ENCODE measurements at places on chromosomes 1 and 21.

- DNase-seq = no peak
Observed at GRCh38 chr1:167881069-167881468, 32.9 kb downstream of the ADCY10 start.

GRCh38 chr1:207649210-207649753 is 4.3 kb downstream of the CR1L start:
- DNase-seq = no peak

DNA sequence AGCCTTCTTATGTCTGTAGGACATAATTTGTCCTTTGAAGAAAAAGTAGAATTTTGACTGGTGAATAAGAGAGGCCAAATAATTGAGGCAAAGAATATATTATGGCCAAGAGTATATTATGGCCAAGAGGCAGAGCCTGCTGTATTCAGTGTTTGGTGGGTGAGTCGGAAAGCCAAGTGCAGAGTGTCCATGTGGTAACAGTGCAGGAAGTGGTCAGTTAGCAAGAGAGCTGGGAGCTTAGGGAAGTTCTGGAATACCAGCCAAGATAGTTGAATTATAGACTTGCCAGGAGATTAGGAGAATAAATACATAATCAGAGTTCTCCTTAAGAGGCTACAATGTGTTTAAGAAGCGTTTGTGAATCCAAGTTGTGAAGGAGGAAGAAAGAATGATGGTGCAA is 131.5 kb upstream of the LMO4 start:
- DNase-seq = no peak

DNA sequence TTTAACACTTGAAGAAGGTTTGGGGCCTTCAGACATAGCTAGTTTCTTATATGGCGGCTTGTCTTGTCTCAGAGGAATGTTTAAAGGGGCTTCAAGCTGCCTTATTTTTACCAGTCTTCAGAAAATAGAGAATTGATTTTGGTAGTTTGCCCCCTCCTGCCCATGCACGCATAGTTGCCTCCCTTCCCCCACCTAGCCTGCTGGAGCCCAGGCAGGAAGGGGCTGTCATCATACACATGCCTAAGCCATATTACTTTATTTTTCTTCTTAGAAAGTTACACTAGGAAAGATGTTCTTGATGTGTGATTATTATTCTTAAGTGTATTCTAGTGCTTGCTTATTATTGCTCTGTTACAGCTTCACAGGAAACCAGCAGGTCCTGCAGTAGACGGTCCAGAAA is 18.3 kb downstream of the PBX1 start:
- no peak for DNase-seq

DNA sequence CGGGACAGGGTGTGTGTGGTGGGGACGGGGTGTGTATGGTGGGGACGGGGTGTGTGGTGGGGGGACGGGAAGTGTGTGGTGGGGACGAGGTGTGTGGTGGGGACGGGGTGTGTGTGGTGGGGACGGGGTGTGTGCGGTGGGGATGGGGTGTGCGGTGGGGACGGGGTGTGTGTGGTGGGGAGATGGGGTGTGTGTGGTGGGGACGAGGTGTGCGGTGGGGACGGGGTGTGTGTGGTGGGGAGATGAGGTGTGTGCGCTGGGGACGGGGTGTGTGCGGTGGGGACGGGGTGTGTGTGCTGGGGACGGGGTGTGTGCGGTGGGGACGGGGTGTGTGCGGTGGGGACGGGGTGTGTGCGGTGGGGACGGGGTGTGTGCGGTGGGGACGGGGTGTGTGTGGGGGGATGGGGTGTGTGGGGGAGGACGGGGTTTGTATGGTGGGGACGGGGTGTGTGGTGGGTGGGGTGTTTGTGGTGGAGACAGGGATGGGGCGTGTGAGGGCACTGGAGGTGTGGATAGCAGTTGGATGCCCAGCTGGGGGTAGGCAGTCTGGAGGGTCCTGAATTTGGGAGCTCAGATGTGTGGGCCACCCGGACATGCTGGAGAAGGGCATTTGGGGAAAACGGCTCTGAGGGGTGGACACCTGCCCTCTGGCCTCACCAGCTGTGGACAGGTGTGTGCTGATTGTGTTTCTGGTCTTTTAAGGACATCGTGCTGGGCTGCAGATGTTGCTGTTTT is 16.9 kb downstream of the IBA57 start:
- no peak for DNase-seq

- no peak for DNase-seq
Observed at GRCh38 chr1:234702342-234703000, 92.5 kb upstream of the IRF2BP2 start.

- peak; percentile 50 for DNase-seq
Observed at GRCh38 chr1:32764826-32765569, 52.2 kb downstream of the YARS1 start.

DNA sequence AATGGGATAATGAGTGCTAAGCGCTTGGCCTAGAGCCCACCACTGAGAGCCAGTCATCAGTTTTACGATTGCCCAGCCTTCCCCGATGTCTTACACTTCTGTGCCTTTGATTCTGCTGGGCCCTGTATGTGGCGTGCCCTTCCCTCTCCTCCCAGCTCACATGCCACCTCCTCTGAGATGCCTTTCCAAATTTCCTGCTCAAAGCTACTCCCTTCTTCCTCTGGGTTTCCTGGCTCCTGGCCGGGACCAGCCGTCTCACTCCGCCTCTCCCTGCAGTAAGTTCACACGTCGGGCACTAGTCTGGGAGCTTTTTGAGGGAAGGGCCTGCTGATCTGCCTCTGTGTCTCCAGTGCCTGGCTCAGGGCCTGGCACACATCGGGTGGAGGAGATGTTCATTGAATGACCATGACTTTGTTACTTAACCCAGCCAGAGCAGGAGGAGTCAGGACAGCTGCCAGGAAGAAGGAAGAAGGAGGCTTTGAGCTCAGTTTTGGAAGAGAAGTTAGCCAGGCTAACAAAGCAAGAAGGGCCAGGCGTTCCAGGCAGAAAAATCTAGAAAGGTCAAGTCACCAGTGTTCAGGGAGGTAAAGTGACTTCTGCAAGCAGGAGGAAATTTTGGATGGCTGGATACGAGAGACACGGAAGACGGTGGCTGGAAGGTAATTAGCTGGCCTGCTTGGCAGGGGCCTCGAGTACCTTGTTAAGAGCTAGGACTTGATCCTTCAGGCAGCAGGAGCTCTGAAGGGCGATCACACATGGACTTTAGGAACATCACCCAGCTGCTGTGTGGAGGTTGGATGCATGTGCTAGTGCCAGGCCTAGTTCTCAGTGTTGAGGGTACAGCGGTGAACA is 63.6 kb downstream of the EPHB2 start:
- DNase-seq = no peak

- DNase-seq = no peak
Observed at GRCh38 chr1:58333511-58333910, 213.0 kb downstream of the OMA1 start.

DNA sequence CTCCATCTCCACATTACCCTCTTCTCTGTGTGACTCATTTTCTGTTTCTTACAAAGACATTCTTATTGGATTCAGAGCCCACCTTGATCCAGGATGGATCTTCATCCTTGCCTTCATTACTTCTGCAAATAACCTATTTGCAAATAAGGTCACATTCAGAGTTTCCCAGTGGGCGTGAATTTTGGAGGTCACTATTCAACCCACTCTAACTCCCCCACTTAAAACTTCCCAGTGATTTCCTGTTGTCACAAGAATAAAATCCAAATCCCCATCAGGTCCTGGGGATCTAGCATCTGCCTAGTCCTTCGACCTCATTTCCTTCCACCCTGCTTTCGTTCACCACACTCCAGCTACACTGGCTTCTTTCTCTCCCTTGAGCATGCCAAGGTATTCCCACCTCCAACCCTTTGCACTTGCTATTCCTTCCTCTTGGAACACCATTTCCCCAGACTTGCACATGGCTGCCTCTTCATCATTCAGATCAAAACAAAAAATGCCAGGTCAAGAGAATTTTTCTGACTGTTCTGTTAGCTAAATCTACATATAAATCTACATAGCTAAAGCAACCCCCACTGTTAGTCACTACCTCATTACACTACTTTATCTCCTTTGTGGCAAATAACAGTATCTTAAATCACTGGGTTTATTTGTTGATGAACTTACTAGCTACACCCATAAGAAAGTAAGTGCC is 187.2 kb downstream of the TOMM20 start:
- no peak for DNase-seq

- DNase-seq = no peak
Observed at GRCh38 chr1:226981386-226981817, 41.3 kb downstream of the COQ8A start.

DNA sequence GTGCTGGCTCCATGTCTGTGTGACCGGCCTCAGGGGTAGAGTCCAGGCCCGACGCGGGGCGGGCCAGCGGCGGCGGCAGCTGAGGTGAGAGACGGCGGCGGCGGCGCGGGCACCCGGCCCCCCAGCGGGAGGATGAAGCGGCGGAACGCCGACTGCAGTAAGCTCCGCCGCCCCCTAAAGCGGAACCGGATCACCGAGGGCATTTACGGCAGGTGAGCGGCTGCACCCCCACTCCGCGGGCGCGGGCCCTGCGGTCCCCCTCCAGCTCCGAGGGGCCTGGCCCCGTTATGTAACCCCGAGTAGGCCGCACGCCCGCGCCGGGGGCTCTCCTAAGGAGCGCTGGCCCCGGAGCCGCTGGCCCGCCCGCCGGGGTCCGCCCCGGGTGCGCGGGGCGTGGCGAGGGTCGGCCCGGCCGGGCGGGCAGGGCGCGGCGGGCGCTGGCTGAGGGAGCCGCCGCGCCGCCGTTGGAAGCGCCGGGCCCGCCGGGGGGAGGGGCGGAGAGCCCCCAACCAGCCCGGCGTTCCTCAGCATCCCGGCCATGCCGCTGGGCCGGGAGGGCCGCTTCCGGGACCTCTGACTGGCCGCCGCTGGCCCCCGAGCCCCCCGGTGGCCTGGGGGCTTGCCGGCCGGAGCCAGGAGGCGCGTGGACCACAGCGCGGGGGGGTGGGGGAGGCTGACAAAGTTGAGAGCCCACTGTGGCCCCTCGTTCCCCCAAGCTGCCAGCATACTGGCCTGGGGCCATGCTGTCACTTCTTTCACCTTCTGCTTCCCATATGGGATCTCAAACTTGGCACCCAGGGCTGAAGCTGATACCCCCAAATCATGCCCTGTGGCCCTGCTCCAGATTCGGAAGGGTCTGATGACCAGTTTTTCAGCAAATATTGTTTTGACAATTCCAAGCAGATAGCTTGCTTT is 527 bp downstream of the MACO1 start:
- no peak for DNase-seq

GRCh38 chr1:243315455-243315854 is 59.6 kb downstream of the SDCCAG8 start:
- no peak for DNase-seq

- DNase-seq = no peak
Observed at GRCh38 chr21:38289705-38290485, 33.1 kb downstream of the KCNJ15 start.

DNA sequence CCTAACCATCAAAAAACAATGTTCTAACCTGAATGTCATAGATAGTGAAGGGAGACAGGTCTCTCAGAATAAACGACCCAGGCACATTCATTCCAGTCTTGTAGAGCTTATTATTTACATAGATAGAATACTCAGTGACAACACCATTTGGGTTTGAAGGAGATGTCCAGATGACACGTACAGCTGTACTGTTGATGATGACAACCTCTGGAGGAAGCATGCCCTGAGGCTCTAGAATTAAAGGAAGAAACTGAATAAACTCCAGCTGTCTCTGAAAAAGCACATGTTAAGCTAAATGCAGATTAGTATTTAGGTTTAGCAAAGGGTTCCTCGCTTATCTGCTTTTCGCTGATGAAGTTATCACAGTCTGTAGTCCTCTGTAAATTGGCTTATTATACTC is 277.2 kb downstream of the KCTD3 start:
- no peak for DNase-seq

GRCh38 chr1:220786337-220787068 is at the start of gene MTARC1:
Gene MTARC1, plus strand, starts transcription at chr1:220786913. Its CDS starts 32 bp downstream, at chr1:220786945.
- DNase-seq = peak; percentile 70

DNA sequence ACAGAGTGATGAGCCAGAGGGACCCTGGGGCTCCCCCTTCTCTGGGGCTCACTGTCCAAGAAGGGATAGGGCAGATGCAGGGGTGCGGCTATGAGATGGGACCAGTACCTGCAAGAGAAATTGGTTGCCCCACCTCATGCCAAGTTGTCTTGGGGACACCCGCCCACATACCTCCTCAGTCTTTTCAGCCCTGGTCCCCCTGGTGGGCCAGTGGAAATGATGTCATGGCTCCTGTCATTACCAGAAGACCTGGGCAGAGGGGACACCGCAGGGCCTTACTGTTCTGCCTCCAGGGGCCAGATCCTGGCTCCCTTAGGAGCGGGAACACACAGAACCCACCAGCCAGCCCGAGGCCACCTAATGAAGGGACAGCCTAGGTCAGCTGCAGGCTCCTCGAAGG is 63.2 kb downstream of the CDK18 start:
- DNase-seq = no peak

DNA sequence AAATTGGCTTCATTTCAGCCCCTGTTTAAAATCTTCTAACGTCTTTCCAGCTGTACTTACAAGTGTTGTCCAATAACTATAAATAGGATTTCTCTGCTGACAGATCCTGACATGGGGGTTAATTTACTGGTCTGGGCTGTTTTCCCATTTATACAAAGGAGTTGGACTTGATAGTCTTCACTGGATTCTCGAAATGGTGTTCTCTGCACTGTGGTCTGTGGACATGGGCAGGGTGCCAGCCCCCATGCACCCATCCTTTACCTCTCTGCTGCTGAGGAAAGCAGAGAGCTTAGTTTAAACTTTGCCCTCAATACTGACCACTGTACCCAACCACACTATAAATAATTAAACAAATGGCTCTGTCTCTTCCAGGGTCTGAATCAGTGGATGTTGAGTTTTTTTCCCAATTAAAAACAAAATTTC is 5.2 kb downstream of the DIO1 start:
- DNase-seq = no peak

- DNase-seq = no peak
Observed at GRCh38 chr1:226629896-226630550, 81.5 kb downstream of the STUM start.

- DNase-seq = no peak
Observed at GRCh38 chr21:29741761-29742160, 198.0 kb downstream of the GRIK1 start.

DNA sequence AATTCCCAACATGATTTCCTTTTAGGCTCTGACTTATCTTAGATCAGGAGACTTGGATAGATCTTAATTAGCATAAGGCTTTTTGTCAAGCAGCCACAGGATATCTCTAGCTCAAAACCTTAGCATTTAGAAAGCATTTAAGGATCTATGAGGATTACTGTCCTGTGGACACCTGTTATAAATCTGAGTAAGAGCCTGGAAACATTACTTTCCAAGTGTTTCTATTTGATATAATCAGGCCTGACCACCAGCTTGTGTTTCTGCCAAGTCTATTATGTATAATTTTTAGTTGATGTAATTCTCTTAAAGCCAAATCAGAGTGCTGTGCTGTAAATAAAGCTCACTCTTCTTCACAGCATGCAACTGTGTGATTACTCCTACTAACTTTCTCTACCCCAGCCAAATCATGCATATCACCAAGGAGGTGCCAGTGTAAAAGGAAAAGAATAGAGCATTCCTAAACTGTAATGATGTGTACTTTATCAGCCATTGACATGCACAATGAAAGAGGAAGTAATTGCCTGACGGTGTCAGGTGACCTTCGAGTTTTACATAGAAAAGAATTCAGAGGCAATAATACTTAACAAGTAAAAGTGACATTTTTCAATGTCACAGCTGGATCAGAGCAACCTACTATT is 309.9 kb upstream of the PRMT6 start:
- DNase-seq = no peak
